Breast epithelium (tissue), 4 donors: ENCODE measurements at places on chromosomes 12 and 14. TPM values are rescaled to one million over a fixed set of nuclear protein-coding genes. Genes with fewer than 3 reads are reported as not detected.

Gene TMEM119
- total RNA-seq = 21.0 TPM

Gene SPX
- total RNA-seq = 1.3 TPM

- DNase-seq = no peak
Measured at GRCh38 chr12:104498211-104498801, 41.6 kb downstream of the CHST11 start.

- no peak for DNase-seq
Measured at GRCh38 chr12:84995641-84996040, 40.4 kb downstream of the TSPAN19 start.
